DMS79 treated with DMSO at 0.1 percent for 48 hours (cell line): ENCODE measurements at places on chromosomes 2 and 18.

DNA sequence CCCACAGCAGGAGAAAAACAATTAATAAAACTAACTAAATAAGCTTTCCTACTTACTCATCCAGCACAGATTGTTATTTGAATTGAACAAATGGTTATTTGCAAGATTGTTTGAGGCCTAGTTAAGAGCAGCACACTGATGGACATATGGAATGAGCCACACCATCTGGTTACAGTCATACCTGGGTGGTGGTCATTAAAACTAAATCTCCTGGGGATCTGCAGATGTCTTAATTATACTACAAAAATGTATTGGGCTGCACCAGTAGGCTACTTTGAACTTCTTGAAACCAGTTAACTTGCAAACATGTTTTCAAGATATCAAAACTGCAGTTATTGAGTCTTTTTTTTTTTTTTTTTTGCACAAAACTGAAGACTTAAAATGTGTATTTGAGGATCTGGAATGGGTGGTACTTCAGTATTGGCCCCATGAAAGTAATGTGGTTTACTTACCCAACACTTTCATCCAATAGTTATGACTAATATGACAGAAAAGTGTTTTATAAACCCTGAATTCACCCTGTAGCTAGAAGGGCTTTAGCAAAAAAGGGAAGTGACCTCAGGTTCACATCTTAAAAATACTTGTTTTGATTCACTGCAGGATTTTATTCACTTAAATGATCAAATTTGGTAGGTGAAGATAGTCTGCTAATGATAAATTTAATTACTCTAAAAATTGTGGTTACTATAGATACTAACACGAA is 10.8 kb downstream of the AGFG1 start:
- DNase-seq, result no peak

DNA sequence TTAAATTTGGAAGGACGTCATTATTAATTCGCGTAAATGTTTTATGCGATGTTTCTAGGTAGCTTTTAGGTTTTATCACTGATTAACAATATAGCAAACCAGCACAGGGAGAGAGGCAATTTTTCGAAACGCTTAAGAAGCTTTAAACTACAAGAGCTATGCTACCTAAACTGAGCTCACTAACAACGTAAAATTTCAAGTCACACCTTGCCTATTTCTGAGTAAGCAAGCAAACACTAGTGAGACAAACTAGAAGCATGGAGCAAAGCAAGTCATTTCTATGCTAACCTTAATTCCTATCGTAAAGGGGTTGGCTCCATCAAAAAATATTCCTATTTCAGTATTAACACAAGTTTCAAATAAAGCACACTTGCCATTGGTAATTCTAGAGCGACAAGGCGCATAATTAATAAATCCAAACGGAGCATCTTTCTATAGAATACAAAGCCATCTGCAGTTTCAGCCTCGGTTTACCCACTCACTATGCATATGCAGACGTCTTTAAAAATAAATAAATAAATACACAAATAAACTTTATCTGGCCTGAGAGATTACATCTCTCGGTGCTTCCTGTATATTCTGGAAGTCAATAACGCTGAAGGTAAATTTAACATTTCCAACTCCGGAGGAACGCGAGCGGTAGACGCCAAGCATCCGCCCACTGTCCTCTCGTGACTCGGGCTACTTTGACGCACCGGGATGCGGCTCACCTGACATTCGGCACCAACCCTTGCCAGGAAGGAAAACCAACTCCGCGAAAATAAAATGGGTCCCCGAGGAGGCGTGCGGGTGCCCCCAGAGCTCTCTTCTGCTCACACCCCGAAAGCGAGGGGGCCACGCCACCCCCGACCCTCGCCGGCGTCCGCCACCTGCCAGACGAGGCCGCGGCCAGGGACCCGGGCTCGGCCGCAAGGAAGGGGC is 947 bp downstream of the ITSN2 start:
- DNase-seq, result peak; percentile 41

DNA sequence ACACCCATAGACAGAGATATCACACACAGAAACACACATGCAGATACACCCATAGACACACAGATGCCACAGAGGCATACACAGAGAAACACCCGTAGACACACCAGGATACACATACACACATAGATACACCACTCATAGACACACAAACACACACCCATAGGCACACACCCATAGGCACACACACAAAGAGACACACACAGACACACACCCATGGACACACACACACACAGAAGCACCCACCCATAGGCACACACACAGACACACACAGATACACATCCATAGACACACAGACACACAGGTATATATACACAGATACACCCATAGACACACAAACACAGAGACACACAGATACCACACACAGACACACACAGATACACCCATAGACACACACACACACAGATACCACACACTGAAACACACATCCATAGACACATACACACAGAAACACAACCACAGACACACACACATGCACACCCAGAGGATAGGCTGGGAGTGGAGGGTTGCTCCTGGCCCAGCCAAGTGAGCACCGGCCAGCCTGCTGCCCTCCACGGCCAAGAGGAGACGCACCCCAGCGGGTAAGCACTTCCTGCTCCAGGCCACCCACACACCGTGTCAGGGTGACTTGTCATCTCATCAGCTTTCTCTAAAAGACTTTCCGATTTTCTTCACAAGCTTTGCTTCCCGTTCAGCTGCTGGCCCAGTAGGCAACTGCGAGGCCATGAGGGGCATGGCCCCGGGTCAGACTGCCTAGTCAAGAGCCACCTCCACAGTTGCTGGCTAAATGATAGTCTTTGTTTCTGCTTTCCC is 14.1 kb upstream of the CNNM3 start:
- DNase-seq, result no peak

DNA sequence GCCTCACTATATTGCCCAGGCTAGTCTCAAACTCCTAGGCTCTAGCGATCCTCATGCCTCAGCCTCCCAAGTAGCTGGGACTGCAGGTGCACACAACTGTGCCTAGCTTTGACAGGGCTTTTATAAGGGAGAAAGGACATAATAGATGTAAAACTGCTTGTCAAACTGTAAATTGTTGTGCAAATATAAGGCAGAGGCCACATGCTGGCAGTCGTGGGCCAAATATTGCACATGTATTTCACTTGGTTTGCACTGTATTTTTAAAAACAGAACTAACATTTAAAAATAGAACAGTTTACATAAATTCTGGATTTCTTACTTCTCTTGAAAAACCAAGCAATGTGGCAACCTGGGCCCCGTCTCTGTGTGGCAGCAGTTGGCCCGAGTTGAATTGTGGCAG is 31.2 kb upstream of the MYO3B start:
- DNase-seq, result no peak

DNA sequence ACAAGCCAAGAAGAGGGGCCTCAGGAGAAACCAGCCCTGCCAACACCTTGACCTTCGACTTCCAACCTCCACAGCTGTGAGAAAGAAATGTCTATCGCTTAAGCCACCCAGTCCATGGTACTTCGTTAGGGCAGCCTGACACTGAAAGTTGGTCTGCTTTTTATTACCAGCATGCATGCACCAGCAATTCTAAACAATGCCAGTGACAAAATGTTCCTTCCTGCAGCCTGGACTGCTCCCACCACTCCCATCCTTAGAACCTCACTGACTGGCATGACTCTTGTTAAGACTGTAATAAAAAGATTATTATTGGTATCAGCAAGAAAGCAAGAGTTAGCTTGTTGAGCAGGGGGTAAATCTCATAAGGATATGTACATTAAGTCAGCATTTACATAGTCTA is 33.6 kb downstream of the TMEM177 start:
- DNase-seq, result no peak

GRCh38 chr18:1779587-1779986 is 791.7 kb downstream of the METTL4 start:
- no peak for DNase-seq
